ENCODE measurements at places on chromosomes 1 and 21. TPM values are rescaled to one million over a fixed set of nuclear protein-coding genes. Genes with fewer than 3 reads are reported as not detected.

TNFRSF18 gene
- not detected for total RNA-seq

ALPL gene
- total RNA-seq, result 1.3 TPM

DNA sequence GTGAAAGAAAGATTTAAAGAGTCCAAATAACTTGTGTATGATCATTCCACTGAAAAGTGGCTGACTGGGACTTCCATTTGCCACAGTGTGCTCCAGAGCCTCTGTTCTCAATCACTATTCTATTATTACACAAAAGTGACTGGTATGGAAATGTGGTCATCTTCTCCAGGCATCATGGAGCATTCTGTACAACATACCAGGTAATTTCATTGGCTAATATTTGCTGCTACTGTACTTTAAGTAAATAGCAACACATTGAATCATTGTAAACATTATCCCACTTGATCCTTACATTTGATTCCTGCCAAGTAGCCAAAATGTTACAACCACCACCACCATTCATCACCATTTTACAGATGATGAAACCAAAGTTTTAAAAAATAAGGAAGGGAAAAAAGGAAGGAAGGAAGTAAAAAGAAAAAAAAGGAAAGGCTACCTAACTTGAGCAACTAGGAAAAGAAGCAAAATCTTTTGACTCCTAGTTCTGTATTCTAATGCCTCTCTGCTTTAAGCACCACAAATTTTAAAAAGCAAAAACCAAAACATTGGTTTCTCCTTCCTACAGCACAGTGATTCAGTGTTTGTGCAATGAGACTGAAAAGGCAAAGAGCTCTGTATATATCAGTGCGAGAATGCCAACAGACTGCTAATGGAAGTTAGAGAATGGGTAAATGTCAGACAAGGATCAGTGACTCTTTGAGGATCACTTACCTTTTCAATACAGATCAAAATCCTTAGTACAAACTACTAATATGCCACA is 361.4 kb upstream of the PTBP2 start:
- no peak for DNase-seq

GRCh38 chr1:31181515-31182343 is 58.0 kb downstream of the NKAIN1 start:
- DNase-seq, result peak; percentile 47

DNA sequence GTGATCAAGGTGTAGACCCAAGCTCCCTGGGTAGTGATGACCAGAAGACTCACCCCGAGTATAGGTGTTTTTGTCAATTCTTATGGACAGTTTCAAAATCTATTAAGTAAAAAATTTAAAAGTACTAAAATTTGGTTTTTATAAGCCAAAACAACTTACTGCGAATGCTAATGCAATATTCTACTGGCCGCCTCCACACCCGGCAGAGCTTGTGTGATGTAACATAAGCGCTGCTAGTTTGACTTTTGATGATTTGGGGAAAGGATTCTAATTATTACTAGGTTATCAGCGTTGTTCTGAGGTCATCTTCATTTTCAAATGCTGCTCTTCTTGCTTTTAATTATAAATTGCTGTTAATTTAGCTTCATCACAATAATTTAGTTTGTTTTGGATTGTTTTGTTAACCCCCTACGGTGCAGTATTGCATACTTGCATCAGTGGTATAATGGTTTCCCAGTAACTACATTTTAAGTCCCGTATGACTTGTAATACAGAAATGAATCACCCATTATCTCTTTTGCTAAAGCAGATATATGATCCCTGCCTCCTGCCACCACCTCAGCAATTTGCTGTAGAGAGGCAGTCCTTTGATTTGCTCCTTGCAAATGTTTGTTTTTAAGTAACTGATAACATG is 178.0 kb downstream of the SDCCAG8 start:
- DNase-seq, result peak; percentile 15

DNA sequence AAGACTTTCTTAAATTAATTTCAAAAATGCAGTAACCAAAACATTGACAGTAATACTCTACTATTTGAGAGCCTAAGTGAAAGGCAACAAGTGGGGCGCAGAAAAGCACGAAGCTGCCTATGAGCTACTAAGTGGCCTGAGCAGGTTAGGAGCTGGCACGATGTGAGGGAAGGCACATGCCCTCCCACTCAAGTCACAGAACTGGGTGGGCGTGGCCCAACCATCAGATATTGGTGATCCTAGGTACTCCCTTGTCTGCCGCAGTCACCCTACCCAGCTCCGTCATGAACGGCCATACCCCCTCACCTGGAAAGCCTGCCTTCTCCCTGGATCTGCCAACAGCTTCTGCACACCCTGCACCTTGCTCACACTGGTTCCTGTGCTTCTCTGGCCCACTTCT is 40.8 kb downstream of the SSBP3 start:
- DNase-seq, result no peak
